CD4-positive, alpha-beta memory T cell (primary cell): ENCODE measurements at places on chromosomes 2 and 18.

DNA sequence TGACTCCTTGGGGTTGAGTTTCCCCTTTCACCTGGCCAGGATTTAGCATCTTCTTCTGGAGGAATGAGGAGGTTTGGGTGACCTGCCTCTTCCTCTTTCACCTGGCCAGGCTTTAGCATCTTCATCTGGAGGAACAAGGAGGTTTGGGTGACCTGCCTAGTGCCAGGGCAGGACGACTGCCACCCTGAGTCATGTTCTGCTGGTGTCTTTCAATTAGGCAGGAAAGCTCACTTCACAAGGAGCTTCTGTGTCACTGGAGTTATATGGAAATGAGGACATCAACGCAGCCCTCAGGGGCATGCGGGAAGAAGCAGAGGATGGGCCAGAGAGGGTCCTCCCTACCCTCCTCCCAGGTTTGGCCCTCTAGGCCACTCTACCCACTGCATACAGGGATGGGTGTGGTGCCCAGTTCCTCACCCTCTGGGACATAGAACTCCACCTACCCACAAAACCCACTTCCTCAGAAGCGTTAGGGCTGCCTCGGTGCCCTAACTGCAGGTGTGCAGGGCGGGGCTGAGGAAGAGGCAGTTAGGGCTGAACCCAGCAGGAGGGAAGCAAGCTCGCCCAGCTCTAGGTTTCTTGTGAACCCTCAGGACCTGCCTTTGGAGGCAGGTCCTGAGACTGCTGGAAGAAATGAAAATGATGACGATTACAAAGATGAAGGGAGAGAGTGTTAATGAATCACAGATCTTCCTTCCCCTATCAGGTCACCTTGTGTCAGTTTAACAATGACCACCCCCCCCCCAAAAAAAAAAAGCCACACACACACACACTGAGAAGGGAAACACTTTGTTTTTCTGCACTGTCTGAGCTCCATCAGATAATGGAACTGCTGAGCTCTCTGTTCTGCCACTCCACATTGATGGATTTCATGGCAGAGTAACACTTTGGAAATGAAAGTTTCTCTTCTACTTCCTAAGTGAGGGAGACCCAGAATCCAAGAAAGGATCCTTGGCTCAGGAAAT lies 71.0 kb downstream of the ARL4C start:
- peak; percentile 95 for DNase-seq

DNA sequence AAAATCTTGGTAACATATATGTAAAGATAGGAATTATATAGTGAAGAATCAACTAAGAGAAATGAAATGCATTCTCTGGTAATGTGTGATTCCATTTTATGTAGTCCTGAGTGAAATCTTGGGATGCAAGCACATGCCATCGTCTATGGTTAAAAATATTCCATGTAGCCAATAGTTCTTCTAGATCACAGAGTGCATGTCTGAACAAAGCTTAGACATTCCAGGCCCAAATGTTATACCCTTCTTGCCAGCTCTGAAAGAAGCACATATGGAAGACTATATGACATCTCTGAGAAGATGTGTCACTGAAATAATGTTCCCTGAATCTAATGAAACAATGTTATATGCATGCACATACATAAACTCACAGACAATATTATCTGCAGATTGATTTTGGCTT lies 92.3 kb upstream of the TFPI start:
- no peak for DNase-seq

DNA sequence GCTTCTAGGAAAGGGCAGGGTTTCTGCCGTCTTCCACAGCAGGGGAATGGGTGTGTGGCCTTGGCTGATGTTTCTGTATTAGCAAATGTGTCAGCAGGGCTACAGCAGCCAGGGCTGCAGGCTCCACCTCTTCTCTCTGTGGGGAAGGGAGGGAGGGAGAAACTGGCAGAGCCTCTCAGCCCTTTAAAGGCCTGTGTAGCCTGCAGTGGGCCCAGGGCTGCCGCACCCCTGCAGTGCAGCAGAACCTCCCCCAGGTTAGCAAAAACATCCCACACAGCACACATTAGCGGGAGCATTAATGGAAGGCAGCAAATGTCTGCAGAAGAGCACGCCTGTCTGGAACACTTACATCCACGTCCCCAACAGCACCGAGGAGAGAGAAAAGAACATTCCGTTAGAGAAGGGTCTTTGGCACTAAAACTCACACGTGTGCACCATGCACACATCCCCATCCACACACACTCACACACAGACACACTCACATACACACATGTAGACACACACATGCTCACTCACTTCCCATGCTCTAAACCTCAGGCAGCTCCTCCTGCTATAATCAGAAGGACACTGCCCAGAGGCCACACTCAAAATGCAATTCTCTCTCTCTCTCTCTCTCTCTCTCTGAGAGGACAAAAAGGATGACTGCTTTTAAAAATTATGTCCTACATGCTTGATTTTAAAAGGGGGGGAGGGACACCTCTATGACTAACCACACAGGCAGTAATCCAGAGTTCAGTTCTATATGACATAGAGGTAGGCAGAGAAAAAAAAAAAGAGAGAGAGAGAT lies 24.1 kb downstream of the MRPL35 start:
- DNase-seq: no peak

GRCh38 chr2:42254186-42254895 lies 85.2 kb downstream of the EML4 start:
- no peak for DNase-seq

DNA sequence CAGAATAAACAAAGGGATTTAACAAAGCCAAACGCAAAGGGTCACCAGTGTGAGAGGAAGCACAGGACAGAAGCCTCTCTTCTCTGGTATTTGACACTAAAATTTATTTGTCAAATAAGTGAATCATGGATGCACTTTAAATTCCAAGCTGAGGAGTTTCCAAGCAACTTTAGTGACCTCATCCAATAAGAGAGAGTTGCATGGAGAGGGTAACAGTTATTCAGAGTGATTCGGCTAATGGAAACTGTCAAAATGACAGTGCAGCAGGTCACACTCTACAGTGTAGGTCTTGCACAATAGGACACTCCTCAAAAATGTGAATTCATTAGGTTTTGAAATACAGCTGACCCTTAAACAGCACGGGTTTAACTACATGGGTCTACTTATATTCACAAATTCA lies 103.9 kb upstream of the ACVR1C start:
- no peak for DNase-seq

GRCh38 chr2:166610180-166610912 lies 116.3 kb upstream of the SCN7A start:
- no peak for DNase-seq

DNA sequence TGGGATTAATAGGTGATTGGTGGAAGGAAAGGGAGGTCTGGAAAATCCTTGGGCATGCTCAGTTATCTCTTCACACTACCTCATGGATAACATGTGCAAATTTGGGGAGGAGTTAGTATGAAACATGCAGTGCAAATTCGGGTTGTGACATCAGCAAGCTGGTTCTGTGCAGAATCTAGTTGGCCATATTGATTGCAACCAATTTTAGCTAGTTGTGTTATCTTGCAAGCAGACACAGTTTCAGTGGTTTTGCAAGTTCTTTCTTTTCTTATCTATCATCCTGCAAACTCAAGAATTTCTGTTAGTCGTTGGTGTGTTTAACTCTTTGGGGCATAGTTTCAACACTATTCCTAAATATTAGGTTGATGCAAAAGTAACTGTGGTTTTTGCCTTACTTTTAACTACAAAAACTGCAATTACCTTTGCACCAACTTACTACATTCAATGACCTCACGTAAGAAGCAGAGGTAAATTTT lies 135.4 kb downstream of the PTH2R start:
- no peak for DNase-seq

DNA sequence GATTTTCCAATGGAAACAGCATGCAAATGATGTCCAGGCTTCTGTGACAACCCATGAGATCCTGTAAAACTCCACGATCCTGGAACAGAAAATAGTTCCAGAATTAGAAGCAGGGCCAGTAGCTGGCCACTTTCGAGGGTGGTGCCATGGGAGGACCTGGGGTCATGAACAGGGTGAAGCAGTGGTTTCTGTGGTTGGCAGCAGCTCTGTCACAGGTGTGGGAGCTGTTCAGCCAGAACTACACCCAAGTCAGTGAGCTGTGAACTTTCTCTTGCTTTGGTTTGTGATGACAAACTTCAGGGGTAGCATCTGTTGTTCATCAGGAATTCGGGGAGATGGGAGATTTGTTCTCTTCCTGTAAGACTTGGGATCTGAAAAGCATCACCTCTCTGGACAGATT lies 314.4 kb upstream of the NT5C1B start:
- DNase-seq: no peak

GRCh38 chr2:134676960-134677359 lies 41.8 kb downstream of the TMEM163 start:
- DNase-seq: no peak

DNA sequence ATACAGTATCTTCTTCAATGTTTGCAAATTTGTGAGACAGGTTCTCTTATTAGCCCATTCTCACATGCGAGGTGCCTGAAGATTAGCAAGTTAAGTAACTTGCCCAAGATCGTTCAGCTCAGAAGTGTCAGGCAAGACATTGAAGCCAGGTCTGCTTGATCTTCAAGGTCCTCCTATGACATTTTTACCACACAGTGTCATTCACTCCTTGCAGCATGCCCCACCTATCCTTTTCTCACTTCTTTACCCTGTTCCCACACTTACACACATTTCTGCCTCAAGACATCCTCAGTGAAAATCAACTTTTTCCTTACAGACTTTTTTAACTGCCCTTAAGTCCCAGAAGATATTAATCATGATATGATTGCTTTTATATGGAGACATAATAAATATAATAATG lies 73.8 kb downstream of the SCN2A start:
- DNase-seq: no peak

- DNase-seq: no peak
These were observed 147.0 kb upstream of the PELI1 start for GRCh38 chr2:64291181-64291580.

- DNase-seq: no peak
These were observed 210.5 kb upstream of the PIK3C3 start for GRCh38 chr18:41744421-41745030.

DNA sequence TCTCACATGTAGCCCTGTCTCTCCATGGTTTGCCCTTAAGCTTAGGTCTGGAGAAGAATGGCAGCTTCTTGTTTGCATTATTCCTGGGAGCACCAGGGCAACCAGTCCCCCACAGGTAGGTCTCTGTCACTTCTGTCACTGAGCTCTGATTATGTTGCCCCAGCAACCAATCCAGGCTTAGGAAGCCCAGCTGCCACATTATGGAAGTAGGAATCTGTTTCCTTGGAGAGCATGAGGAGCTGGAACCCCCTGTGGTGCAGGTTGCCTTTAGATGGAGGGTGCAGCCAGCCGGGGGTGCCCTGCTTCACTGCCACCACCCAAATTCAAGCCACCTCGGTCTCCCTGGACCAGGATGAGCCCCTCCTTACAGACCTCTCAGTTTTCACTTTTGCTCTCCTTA lies 4.8 kb downstream of the RESP18 start:
- no peak for DNase-seq

DNA sequence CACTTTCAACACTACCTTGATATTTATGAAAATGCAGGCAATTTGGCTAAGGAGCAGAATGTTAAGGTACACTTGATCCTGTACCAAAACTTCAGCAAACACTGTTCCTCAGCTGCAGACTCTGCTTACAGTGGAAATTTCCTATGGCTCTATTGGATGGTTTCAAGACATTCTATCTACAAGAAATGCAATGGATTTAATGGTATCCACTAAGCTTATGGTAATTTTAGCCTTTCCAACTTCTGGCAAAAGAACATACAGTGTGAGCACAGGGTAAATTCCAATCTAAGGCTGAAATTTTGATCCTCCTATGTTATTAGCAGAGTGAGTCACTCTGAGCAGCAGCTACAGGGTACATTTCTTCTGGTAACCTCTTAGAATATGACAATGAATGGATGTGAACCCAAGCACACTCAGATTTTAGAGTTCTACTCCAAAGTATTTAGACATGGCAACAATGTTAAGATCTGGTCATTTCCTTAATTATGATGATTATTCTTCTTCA lies 361.8 kb upstream of the PIK3C3 start:
- DNase-seq: no peak

GRCh38 chr2:112259509-112260294 lies 4.9 kb upstream of the ZC3H8 start:
- DNase-seq: peak; percentile 81

DNA sequence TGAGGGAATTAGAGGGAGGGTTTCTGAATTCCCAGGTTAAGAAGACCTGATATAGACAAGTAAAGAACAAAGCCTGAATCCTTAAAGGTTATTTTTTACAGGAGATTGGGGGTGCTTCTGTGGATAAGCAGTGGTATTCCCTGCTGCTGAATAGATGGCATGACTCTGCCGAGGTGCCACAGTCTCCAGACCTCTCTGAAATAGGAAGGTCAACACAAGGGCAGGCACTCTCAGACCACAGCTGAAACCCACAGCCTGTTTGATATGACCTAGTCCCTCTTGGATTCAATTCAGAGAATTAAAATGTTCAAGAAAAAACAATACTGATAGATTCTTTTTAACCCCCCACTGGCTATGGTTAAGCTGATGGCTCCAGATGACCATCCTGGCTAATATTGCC lies 259.3 kb downstream of the PTGR3 start:
- no peak for DNase-seq

GRCh38 chr2:155035308-155035707 lies 336.8 kb downstream of the KCNJ3 start:
- no peak for DNase-seq

GRCh38 chr2:134677856-134678756 lies 40.7 kb downstream of the TMEM163 start:
- DNase-seq: no peak

DNA sequence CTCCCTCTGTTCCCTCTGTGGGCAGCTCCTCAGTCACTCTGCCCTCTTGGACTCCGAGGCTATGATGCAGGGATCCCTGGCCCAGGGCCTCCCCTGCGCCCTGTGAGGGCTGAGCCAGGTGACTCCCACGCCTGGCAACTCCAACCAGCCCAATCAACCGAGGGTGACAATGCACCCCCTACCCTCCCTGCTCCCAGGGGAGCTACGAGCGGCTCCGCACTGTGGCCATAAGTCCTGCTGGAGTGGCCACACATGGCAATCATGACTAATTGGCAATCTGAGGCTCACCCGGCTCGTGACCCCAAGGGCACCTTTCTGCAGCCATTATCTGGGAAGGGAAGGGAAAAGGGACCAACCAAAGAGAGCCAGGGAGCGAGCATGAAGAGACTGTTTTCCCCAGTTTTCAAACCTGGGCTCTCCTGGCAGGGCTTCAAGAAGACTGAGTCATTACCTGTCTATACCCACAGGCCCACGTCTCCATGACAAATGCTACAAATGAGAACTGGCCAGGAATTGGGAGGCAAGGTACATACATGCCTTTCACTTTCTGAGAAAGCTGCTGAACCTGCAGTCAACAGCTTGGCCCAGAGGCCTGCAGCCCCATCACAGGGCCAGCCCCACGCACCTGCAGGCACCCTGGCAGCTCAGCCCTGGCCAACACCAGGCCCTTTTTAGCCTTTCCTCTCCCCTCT lies 45.1 kb downstream of the RPL31 start:
- DNase-seq: no peak

DNA sequence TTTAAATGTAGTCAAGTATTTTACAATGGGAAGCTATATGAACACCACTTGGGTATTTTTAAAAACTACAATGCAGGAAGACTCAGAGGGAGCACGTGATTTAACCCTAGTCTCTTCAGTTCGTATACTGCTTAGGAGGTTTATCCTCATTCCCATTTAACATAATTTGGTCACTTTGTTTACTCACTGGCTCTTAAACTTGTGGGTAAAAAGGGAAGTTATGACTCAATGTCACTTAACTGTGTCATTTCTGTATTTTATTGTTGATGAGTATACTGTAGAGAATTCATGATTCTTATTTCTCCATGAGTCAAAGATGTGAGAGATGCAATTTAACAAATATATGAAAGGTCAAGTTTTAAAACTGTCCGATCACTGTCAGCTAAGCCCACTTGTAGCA lies 48.2 kb downstream of the SLC66A3 start:
- DNase-seq: no peak
